Sigmoid colon (tissue), 7 donors: ENCODE measurements at places on chromosomes 3 and 15. TPM values are rescaled to one million over a fixed set of nuclear protein-coding genes. Genes with fewer than 3 reads are reported as not detected.

DNA sequence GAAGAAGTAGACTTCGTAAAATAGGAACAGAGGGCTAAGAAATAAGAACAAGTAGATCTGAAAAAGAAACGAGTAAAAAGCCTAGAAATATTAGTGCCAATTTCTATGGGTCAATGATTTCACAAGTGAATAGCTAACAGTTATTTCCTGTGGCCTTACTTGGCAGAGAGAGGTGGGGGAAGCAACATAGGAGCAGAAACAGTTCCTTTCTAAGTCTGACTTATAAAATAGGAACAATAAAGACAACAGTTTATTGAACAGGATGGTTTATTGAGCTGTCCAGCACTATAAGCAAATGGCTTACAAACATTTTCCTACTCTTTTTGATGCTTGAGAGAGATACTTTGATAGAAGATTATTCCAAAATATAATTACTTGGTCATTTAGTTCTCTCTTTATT lies 37.9 kb downstream of the AGTR1 start:
- DNase-seq = no peak

DNA sequence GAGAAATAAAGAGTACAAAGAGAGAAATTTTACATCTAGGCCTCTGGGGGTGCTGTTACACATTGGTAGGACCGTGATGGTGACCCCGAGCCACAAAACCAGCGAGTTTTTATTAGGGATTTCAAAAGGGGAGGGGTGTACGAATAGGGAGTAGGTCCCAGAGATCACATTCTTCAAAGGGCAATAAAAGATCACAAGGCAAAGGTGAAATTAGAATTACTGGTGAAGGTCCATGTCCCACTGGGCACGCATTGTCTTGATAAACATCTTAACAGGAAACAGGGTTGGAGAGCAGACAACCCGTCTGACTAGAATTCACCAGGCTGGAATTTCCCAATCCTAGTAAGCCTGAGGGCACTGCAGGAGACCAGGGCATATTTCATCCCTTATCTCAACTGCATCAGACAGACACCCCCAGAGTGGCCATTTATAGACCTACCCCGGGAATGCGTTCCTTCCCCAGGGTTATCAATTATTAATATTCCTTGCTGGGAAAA lies 4.3 kb downstream of the IRAK2 start:
- DNase-seq = no peak

Gene TOP2B
- 115 TPM for total RNA-seq

- DNase-seq = no peak
Observed at GRCh38 chr3:31166249-31166885, 271.9 kb upstream of the GADL1 start.

DNA sequence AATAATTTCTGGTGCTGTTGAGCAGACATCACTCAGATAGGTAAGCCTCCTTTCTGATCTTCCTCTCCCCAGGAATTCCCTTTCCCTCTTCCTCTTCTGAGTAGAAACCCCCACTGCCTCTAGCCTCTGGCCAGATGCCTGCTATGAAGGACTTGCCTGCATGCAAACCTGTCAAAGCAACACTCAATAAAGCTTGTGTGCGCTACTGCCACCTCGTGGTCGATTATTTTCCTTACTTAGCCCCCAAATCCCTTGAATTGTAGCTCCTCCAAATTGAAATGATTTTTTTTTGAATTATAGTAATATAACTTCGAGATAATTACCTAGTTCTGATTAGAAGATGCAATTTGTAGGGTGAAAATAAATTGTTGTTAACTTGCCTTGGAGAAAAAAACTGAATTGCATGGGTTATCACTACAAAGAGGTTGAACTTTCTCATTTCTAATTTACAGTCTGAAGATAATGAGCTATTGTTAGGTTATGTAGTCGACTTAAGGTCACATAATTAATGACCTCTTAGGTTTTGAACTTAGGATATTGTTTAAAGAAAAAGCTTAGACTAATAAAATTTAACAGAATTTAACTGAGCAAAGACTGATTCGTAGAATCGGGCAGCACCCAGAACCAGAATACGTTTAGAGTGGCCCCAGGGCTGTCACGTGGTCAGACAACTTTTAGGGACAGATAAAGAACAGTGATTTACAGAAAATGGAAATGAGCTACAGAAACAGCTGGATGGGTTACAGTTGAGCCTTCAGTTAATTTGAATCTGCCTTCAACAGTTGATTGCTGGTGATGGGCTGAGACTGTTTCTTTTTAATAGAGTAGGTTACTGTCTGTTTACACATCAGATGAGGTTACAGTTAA lies 269.3 kb downstream of the ARPP21 start:
- no peak for DNase-seq

Gene PLAAT1
- total RNA-seq = 3.3 TPM

DNA sequence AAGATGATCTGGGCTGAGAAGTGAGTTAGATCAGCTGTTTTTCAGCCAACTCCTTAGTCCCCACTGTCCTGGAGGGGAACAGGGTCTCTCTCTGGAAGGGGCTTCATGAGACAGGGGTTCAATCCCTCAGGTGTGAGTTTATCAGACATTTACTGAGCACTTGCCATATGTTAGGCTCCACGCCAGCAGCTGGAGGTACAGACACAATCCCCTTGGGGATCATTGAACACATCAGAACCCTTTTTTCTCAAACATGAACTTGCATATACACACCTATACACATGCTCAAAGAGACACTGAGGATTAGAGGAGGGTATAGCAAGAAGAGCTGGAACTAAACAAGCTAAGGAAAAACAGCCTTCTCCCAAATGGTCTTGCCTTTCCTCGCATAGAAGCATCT lies 5.5 kb upstream of the BMF start:
- DNase-seq = no peak

Gene OR5H6
- not detected for total RNA-seq

GRCh38 chr3:62159709-62160092 lies 213.6 kb downstream of the FEZF2 start:
- peak; percentile 87 for DNase-seq

Gene CLSTN2
- 8.3 TPM for total RNA-seq

Gene SYNPR
- total RNA-seq = 0.16 TPM

GRCh38 chr3:100775226-100775625 lies 65.9 kb downstream of the TFG start:
- no peak for DNase-seq

DNA sequence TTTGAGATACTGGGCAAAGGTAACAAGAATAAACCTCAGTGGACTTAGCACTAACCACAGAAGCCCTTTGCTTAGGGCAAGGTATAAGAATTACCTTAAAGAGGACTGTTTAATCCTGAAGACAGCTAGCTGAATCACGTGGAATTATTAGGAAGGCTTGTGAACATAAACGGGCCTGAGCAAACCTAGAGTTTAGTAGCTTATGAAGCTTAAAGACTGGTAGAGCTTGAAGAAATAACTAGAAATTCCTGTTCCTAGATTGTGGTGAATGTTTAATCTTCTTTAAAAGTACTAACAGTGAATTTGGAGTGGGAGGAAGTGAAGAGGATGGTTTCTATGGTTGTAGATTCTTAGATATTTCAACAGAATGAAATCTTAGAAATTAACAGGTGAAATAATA lies 428.9 kb upstream of the THRB start:
- DNase-seq = no peak

Gene PIF1
- total RNA-seq = 1.4 TPM

Gene SERINC4
- not detected for total RNA-seq
